ENCODE measurements at places on chromosomes 12 and 14.
A peak's percentile ranks its signal among the peaks of the same experiment; 100 is the strongest.

DNA sequence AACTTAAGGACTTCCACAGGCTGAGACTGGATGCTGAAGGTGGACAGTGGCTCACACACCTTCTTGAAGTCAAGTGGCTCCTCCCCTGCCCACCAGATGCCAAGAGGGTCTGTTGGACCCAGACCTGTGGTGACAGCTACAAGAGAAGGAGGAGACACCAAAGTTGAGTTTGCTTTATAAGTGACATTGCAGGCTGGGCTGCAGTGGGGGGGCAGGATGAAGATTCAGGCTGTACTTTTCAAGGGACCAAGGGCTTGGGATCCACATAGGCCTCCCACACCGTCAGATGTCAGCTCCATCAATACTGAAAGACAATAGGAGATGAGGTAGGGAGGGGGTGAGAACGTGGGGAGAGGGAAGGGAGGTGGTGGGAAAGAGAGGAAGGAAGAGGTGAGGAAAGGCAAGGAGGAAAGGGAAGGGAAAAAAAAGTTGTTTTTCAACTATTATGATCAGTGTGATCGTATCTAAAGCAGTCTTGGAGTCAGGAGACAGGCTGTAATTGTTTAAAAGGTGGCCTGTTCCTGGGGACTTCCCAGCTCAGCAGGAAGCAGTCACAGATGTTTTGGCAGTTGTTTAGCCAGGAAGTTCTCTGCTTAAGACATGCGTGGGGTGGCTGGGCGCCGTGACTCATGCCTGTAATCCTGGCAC, 84.1 kb upstream of the RESF1 start:
- DNase-seq: peak; percentile 16

GRCh38 chr14:22929961-22930364, 787 bp upstream of the PRMT5 start:
- no peak for DNase-seq

GRCh38 chr14:50061664-50062437, 54.5 kb downstream of the VCPKMT start:
- peak; percentile 27 for DNase-seq

DNA sequence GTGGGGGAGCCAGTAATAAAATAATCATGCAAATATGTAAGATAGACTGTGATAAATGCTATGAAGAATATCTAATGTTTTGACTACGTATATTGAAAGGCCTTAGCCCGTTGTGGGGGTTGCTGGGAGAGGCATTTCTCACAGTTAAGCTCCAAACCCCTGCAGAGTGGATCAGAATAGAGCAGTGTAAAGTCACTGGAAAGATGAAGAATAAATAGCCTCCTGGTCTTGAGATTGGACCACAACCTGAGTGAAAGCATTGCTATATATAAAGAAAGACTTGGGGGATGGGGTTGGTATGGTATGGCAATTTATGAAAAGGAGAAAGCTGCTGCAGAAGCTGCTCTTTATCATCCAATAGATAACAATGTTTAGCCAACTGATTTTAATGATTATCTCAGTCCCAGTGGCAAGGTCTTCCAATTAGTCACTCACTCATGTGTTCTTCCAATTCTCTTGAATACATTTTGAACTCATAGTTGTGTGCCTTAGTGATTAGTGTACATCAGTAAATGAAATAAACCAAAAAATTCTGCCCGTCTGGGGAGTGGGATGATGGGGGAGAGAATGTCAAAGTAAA, 10.2 kb downstream of the PLEKHA5 start:
- no peak for DNase-seq

GRCh38 chr12:38289396-38289795, 27.2 kb upstream of the ALG10B start:
- DNase-seq: no peak

DNA sequence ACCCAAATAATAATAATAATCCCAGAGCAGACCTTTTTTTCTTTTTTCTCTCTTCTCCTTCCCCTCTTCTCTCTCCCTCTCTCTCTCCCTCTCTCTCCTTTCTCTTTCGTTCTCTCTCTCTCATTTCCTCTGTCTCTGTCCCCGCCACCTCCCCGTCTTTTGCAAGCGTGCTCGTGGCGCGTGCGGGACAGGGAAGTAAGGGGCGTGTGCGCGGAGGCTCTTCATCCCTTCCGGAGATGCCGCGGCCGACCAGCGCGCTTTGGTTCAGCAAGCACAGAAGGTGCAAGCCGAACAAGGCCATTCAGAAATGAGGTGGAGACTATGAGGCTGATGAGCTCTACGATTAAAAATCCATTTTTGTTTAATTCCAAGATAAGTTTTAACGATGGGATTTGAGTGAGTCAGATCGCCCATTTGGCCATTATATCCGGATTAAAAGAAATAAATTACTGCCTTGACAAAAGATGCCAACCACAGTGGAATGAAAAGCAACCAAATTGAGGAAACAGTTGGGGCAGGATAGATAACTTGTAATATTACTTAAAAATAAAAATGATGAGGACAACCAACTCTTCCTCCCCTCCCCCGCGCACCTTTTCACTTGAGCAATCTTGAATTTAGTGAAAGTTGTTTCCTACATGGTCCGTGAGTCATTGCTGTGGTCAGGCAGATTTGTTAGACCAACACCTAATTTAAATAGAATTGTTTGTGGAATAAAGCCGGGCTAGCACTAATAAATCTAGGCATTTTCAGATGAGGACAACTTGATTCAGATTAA, 1.2 kb upstream of the AMIGO2 start:
- DNase-seq: no peak

- no peak for DNase-seq
Measured at GRCh38 chr14:45798659-45799058, 545.7 kb upstream of the MIS18BP1 start.

- DNase-seq: no peak
Measured at GRCh38 chr14:90986510-90986909, 73.9 kb downstream of the RPS6KA5 start.

DNA sequence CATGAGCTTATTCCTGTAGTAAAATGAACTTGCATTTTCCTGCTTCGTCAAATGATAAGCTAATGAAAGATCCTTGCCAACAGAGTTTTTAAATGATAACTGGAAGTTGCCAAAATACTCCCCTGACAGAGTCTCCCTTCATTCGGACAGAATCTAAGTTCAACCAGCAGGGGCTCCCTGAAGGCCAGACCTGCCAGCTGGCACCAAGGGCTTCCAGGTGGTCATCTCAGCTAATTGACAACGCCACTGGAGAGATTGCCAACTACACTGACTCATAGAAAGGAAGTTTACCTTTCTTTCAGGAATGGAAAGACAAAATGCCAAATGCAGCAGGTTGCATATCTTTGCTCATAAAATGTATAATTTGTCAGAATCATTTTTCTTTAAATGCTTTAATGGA, 462.8 kb downstream of the GXYLT1 start:
- DNase-seq: no peak

DNA sequence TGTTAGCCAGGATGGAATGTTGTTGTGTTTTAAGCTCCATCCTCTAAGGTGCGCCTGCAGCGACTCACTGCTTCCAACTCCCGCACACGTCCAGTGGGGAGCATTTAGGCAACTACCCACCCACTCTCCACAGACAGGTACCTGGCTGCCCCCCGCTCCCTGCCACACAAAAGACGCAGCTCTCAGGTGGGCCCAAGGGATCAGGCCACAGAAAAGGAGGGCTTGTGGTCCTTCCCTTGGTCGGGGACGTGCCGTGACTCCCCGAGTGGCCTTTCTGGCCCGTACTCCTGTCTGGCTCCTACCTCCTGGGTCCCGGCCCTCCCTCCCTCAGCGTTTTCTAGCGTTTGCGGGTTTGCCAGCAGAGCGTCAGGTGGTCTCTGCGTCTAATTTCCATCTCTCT, 16.2 kb downstream of the TEDC1 start:
- no peak for DNase-seq

GRCh38 chr12:127539226-127539858, 727.6 kb upstream of the TMEM132C start:
- DNase-seq: no peak

DNA sequence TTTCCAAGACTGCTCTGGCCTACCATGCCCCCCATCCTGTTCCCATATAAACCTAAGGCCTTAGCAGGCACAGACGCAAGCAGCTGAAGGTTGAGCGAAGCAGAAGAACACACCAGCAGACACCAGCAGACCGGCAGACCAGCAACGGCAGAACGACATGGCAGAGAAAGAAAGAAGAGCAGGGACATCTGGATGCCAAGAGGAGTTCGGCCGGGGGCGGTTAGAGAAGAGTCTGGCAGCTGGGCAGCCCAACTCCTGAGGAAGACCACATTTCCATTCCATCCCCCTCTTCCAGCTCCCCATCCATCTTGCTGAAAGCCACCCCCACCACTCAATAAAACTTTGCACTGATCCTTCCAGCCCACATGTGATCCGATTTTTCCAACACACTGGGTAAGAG, 5.2 kb upstream of the ST8SIA1 start:
- DNase-seq: no peak

DNA sequence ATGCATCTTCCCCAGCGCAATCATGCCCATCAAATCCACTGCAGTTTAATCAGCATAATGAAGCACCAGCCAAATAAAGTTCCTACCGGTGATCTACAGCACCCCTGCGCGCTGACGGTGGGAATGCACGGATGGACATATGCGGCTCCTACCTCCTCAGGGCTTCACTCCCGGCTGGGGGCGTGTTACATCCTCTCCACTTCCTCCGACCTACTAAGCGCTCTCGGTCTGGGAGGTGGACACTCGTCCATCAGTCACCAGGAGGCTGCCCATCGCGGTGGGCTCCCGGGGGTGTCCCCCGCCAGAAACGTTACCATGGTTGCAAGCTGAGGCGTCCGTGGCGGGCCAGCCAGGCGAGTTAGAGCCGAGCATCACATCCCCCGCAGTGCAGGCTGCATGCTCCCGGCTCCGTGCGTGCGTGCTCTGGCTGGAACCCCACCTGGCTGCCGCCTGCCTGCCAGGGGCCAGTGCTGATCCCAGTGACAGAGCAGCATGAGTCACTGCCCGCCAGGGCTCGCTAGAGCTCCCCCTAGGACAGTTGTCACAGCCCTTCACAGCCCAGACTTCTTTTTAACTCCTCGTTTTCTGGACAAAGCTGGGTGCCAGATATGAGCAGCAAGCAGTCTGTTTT, 73.0 kb downstream of the CIT start:
- peak; percentile 4 for DNase-seq

GRCh38 chr14:91947475-91948184, at the start of gene FBLN5:
Gene FBLN5 (minus strand): TSS chr14:91947694. CDS start chr14:91947229, 465 bp downstream.
- DNase-seq: no peak

- DNase-seq: no peak
Measured at GRCh38 chr14:35806006-35806907, 2.8 kb downstream of the RALGAPA1 start.

DNA sequence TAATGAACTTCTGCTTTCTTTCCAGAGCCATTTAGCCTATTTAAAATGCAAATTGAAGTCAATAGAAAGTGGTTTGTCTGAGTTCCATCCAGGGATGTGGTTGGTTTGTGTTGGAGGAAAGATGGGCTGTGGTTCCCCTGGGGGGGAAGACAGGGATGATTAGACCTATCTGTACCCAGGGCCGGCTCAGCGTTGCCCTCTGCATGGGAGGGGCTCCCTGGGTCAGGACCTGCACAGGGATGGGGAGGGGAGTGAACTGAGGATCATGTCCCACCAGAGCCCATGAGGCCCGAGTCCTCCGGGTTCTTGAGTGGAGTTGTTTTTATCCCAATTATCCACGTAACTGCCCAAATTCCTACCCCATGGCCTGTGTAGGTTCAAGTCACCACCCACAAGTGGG, 76.9 kb upstream of the SFSWAP start:
- DNase-seq: no peak

DNA sequence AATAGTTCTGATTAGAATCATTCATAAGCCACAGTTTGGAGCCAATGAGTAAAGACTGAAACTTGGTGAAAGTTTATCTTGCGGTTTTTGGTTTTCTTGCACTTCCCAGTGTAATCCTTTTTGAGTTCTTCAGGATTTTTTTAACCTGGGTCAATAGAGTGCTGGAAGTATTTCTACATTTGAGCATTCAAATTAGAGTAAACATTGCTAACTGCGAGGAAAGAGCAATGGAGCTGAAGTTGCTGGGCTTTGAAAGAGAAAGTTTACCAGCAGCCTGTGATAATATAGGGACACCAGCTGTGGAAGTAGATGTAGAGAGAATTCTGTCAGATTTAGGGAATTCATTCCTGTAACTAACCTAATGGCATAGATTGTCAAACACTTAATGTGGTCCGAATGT, 30.3 kb downstream of the ANO6 start:
- no peak for DNase-seq

GRCh38 chr14:23468704-23469126, 788 bp upstream of the NGDN start:
- no peak for DNase-seq

GRCh38 chr12:203462-204260, 10.3 kb downstream of the SLC6A12 start:
- DNase-seq: no peak

GRCh38 chr12:39095636-39096330, 190.4 kb upstream of the CPNE8 start:
- no peak for DNase-seq

- DNase-seq: no peak
Measured at GRCh38 chr12:89717759-89718523, 9.3 kb upstream of the ATP2B1 start.

GRCh38 chr14:97916100-97916499, 1118.9 kb downstream of the VRK1 start:
- DNase-seq: no peak

GRCh38 chr12:47725091-47725772, at the start of gene ENDOU:
Gene ENDOU (minus strand): TSS chr12:47725490. CDS start chr12:47725413, 77 bp downstream.
- DNase-seq: no peak

GRCh38 chr12:50595667-50596066, 90.9 kb downstream of the DIP2B start:
- DNase-seq: no peak

DNA sequence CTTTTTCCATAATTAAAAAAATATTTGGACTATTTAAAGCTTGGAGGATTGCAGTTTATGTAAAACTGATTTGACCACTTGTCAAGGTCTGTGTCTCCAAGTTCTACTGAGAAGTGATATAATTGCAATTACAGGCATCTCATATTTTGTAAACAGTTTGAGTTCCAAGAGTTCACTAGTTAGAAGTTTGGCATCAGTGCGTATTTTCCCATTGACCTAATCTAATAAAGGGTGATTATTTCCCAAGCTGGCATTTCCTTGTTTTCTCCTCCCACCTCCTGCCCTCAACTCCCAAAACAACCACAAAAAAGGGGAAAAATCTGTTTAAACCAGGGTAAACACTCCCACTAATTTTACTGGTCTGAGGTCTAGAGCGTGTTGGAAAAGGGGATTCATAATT, 3.0 kb upstream of the MYF6 start:
- DNase-seq: no peak

- DNase-seq: no peak
Measured at GRCh38 chr14:99384450-99385417, 95.9 kb downstream of the SETD3 start.

GRCh38 chr12:93740751-93741150, 63.6 kb downstream of the CRADD start:
- DNase-seq: no peak

GRCh38 chr14:92964124-92965109, 41.5 kb downstream of the CHGA start:
- DNase-seq: no peak

DNA sequence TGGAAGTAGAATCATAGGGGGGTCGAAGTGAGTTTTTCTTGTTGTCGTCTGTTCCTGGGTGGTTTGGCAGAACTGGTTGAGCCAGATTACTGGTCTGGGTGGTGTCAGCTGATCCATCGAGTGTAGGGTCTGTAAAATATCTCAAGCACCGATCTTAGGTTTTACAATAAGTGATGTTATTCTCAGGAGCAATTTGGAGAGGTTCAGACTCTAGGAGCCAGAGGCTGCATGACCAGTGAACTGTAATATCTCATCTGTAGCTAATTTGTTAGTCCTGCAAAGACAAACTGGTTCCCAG, 9.7 kb upstream of the SERPINA1 start:
- no peak for DNase-seq

GRCh38 chr12:26805401-26805971, 27.5 kb downstream of the ITPR2 start:
- no peak for DNase-seq

Data from esophagus squamous epithelium (tissue), 5 donors.